H9 (cell line): ENCODE measurements at places on chromosomes 5 and 9. TPM values are rescaled to one million over a fixed set of nuclear protein-coding genes. Genes with fewer than 3 reads are reported as not detected.

Gene PDE6A
- total RNA-seq: not detected in 2 replicates

DNA sequence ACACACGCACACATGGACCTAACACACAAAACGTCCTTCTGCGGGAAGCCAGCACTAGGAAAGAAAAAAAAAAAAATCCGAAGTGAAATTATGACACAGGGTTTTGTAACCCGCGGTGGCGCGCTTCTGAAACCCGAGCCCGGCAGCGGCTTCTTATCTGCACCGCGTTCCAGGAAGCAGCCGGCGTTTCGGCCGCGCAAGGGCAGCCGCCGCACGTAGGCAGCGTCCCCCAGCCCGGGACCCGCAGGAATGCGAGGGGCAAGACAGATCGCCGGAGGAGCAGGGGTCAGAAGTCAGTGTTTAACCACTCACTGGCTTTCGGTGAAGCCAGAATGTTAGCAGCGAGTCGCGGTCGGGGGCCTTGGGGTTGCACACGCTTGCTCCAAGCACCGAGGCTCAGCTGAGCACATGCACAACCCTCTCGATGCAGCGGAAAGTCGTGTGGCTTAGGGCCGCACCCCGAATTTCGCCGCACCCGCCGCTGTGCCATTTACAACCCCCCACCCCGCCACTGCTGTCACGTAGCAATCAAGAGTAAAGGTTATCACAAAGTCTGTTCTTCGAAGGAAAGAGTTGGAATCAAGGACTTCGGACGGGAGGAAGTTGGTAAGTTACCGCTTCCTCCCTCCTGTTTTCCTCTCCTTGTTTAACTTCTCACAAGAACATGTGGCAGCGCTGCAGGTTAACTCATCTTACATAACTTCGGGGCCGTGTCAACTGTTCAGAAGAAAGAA lies 167.9 kb downstream of the AUH start:
- peak overlapping the region; percentile 83 for H3K4me3 ChIP-seq
- H3K4me1 ChIP-seq: peaks cover 5% of the 10 kb centered on the region; the same call in 1 of the 2 replicates
- DNase-seq: peak; percentile 76
- peaks cover 4% of the 10 kb centered on the region; the same call in 1 of the 2 replicates for H3K27me3 ChIP-seq
- no peak overlapping the region for H3K27ac ChIP-seq

GRCh38 chr9:33434317-33435105 lies 12.9 kb downstream of the AQP3 start:
- H3K27ac ChIP-seq: no peak overlapping the region
- no peak overlapping the region for H3K4me3 ChIP-seq
- H3K27me3 ChIP-seq: no peaks in the 10 kb centered on the region
- no peak for DNase-seq

- no peaks in the 10 kb centered on the region for H3K27me3 ChIP-seq
- no peak overlapping the region for H3K27ac ChIP-seq
- no peak overlapping the region for H3K4me3 ChIP-seq
- H3K36me3 ChIP-seq: peaks cover 11% of the 10 kb centered on the region; the same call in 2 of the 3 replicates
- H3K4me1 ChIP-seq: no peaks in the 10 kb centered on the region
These were observed 70.4 kb upstream of the PSD2 start for GRCh38 chr5:139725073-139725830.

- no peaks in the 10 kb centered on the region for H3K36me3 ChIP-seq
- H3K27me3 ChIP-seq: no peaks in the 10 kb centered on the region
- no peak for DNase-seq
- H3K4me1 ChIP-seq: no peaks in the 10 kb centered on the region
- no peak overlapping the region for H3K27ac ChIP-seq
These were observed 125.4 kb downstream of the ANKRD18B start for GRCh38 chr9:33649463-33649862.

DNA sequence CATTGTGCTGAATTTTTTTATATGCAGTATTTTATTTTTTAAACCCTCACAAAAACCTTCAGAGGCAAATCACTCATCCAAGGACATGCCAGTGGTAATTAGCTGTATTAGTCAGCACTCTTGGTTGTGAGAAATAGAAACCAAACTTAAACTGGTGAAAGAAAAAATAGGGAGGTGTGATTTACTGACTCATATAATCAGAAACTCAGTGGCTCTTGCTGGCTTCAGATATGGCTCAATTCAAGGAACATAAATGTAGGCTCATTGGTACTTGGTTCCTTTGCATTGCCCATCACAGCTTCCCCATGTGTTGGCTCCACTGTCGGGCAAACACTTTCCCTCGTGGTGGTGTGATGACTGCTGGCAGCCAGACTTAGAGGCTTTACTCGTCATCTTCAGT lies 497.2 kb downstream of the MAT2B start:
- no peak overlapping the region for H3K27ac ChIP-seq
- no peak overlapping the region for H3K4me3 ChIP-seq
- H3K4me1 ChIP-seq: no peaks in the 10 kb centered on the region; the same call in 1 of the 2 replicates
- H3K27me3 ChIP-seq: no peaks in the 10 kb centered on the region
- no peak for DNase-seq
